ENCODE measurements at places on chromosomes 6 and 20. TPM values are rescaled to one million over a fixed set of nuclear protein-coding genes. Genes with fewer than 3 reads are reported as not detected.
A peak's percentile ranks its signal among the peaks of the same experiment; 100 is the strongest.

UTRN gene
- 49.4 TPM for polyA plus RNA-seq

MICB gene
- 4.2 TPM for polyA plus RNA-seq

GRCh38 chr6:127207591-127208120 lies 59.0 kb upstream of the RNF146 start:
- peak; percentile 78 for DNase-seq

- DNase-seq: no peak
Measured at GRCh38 chr6:166289207-166290060, 18.8 kb downstream of the PRR18 start.

CAGE1 gene
- not detected for polyA plus RNA-seq

- DNase-seq: no peak
Measured at GRCh38 chr6:142183351-142183750, 36.3 kb downstream of the VTA1 start.

ASXL1 gene
- 18.7 TPM for polyA plus RNA-seq

GRCh38 chr6:151349651-151350270 lies 41.6 kb downstream of the ZBTB2 start:
- no peak for DNase-seq

DNA sequence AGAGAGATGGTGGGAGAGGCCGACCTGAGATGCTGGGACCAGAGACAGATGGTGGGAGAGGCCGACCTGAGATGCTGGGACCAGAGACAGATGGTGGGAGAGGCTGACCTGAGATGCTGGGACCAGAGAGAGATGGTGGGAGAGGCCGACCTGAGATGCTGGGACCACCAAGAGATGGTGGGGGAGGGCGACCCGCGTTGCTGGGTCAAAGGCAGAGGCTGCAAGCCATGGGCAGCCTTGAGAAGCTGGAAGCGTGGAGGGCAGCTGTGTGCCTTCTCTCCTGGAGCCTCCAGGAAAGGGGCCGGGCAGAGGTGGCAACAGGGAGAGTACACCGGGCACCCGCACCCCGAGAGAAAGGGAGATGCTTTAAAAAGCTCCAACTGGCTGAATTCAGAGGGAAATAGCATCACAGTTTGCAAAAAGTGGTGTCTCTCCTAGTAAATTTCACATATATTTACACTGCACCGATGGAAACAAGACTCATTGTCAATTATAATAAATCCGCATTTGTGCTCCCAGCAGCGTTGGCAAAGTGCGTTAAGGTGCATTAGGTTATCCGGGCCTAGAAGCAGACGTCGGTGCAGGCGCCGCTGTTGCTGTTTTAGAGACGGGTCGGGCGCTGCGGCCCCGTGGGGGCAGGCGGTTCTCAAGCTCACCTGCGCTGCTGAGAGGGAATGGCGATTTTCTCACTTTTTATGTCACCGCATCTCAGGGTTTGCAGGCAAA lies 132.4 kb downstream of the DLL1 start:
- DNase-seq: no peak

GRCh38 chr6:112468359-112468758 lies 121.2 kb downstream of the RFPL4B start:
- peak; percentile 51 for DNase-seq

Data from GM23248 (cell line).